ENCODE measurements at places on chromosomes 11 and 22.

DNA sequence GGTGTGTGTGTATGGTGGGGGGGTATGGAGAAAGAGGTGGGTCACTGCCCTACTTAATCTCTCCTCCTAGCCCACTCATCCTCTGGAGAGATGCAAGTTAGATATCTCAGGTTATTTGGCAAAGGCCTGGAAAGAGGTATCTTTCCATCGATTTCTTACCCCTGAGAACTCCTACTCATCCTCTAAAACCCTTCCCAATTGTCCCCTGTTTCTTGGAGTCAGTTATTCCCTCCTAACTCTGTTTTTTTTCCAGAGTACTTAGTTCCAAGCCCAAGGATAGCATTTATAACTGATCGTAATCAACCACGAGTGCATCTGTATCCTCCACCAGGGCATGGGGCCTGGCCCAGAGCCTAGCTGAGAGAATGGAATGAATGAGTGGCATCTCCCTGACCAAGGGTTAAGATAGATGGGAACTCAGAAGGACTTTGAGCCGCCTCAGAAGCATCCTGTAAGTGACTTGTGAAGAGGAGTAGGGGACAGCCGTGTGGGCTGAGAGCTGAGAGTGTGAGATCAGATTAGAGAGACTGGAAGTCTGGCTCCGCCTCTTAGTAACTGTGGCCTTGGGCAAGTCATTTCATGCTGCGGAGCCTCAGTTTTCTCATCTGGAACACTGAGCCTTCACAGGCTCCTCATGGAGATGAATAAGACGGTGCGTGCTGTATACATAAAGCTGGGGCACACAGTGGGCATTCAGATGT is 16.2 kb downstream of the CD6 start:
- no peak for DNase-seq

DNA sequence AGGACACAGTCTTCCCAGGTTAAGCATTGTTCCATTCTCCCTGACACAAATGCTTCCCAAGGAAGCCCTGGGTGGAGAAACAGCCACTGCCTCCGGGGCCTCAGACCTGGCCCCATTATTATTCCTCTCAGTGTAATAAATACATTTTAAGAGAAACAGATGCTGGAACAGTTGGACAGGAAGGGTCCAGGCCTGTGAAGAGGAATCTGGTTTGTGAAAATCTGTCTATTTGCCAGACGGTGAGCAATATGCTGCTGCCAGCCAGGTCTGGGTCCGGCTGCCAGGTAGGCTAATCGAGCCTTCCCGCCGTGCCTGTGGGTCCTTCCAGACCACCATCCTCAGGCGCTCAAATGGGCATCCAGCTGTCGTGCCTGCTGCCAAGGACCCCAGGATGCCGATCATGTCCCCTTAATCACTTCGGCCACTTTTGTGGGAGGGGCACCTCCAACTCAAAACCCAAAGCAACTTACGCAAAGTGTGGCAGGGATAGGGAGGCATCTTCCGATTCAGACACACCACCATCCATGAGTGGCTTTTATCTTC is 528.4 kb downstream of the MIAT start:
- no peak for DNase-seq

GRCh38 chr11:65487467-65488272 is 11.2 kb upstream of the MALAT1 start:
- DNase-seq, result peak; percentile 99

GRCh38 chr22:20052309-20053259 is 27.5 kb upstream of the DGCR8 start:
- DNase-seq, result no peak

DNA sequence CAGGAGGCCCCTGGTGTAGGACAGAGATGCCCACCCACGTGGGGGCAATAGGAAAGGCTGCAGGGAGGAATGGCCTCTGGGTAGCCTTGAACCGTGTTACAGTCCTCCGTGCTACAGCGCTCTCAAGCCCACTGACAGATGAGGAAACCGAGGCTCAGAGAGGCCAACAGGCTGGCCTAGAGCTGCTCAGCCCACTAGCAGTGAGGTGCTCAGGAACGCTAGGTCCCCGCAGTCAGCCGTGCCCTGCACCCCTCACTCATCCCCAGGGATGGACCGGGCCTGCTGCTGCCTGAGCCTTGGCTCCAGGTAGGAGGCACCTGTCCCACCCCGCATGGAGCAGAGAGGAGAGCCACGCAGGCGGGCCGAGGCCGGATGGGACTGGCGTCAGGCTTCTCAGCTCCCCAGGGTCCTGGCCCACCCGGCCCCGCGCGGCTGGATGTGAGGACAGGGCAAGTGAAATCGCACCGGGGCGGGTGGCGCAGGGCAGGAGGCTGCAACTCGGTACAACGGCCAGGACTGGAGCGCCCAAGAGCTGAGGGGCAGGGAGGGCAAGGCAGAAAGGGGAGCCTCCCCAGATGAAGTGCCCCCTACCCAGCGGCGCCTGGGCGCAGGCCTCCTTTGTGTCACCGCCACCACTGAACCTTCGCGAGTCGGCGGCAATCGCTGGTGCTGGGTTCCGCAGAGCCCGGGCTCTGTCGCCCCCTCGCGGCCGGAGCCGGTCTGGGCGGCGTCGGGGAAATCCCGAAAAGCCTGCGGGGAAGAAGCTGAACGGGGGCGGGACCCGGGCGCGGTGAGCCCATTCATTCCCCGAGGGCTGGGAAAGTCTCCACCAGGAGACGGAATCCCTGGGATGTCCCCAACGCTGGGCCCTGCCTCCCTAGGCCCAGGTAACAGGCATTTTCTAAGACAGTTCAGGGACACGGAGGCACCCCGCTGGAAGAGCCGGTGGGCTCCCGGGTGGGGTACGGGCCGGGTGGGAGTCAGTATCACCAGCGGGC is 8.4 kb upstream of the SLC2A11 start:
- peak; percentile 93 for DNase-seq

DNA sequence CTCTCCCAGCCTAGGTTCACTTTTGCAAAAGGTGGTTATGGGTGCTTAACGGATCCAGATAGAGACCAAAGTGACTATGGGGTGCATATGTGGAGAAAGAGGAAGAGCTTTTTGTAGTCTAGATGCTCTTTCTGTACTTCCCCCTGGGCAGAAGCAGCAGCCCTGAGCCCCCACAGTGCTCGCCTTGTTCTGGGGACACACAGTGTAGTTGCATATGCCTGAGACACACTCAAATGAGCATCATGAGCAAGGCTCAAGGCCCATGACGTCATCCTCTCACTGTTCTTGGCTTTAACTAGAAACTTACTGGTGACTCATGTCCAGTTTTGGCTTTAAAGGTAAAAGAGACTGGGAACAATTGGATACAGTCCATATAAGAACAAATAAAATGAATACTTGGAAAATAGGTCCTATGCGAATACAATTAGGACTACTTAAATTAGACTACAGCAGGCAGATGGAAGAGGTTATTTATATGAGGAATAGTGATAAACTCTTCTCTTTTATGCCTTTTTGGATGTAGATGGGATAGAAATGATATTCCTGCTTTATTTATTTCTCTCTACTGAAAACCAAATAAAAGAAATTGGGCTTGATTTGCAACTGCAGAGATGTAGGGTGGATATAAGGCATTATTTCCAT is 20.1 kb upstream of the PEX26 start:
- no peak for DNase-seq

GRCh38 chr22:38431266-38432010 is 23.6 kb downstream of the KCNJ4 start:
- DNase-seq, result no peak
